Stimulated activated CD8-positive, alpha-beta memory T cell treated with anti-CD3 and anti-CD28 coated beads, Interleukin-4, amount 100 ng/mL, for 1 hour (primary cell): ENCODE measurements at places on chromosomes 16 and 17.

GRCh38 chr17:28511858-28512461 is 5.8 kb downstream of the FOXN1 start:
- no peak for DNase-seq

- DNase-seq, result no peak
These were observed 571 bp upstream of the NME1 start for GRCh38 chr17:51152766-51153209.

GRCh38 chr16:89944773-89945172 is 3.8 kb upstream of the DEF8 start:
- no peak for DNase-seq

GRCh38 chr16:25228372-25228771 is 11.6 kb downstream of the AQP8 start:
- no peak for DNase-seq

- no peak for DNase-seq
These were observed 330.0 kb upstream of the PMFBP1 start for GRCh38 chr16:72501739-72502593.

GRCh38 chr17:66526827-66527226 is 224.4 kb downstream of the PRKCA start:
- no peak for DNase-seq

GRCh38 chr16:83744441-83744981 is 63.3 kb upstream of the HSBP1 start:
- DNase-seq, result no peak

GRCh38 chr17:44002141-44002848 is 2.1 kb upstream of the NAGS start:
- no peak for DNase-seq

GRCh38 chr17:35312790-35313711 is 60.4 kb downstream of the SLFN11 start:
- DNase-seq, result peak; percentile 77

DNA sequence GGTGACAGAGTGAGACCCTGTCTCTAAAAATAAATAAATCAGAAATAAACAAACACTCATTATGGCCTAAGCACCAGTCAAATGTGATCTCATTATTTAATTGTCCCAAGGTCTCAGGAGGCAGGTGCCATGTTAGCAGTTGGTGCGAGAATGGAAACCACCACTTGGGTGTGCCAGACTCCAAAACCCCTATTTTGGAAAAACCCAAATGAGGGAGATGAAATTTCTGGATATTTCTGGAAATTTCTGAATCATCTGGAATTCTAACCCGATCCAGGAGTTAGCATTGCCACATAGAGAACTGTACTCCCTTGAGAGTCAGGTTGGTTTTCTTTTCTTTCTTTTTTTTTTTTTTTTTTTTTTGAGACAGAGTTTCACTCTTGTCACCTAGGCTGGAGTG is 264.0 kb downstream of the XYLT1 start:
- DNase-seq, result no peak

GRCh38 chr16:57998486-57998885 is 2.0 kb downstream of the ZNF319 start:
- DNase-seq, result no peak

GRCh38 chr17:4881761-4882555 is 17.4 kb upstream of the C17orf107 start:
- DNase-seq, result no peak

GRCh38 chr16:77570574-77570973 is 135.7 kb upstream of the ADAMTS18 start:
- no peak for DNase-seq

- DNase-seq, result no peak
These were observed 267.7 kb downstream of the FTO start for GRCh38 chr16:53971616-53972015.

DNA sequence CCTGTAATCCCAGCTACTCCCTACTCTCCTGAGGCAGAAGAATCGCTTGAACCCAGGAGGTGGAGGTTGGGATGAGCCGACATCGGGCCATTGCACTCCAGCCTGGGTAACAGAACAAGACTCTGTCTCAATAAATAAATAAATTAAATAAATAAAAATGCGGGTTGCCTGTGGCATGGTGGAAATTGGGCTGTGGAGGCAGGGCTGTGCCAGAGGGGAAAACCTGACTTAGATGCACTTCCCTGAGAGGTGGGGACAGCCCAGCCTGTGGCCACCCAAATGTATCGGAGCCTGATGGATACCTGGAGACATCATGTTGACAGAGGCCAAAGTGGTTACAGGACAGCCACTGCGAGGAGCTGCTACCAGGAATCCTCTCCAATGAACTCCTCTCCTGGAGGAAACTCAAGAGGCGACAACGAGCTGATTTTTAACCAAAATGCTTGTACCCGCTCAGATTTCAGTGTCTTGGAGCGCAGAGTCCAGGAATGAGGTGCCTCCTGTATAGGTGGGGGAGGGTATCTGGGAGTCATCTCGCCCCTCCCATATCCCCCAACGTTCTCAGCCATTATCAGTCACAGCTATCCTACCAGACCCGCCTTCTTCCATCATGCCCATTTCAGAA is 32.3 kb downstream of the DDX19A start:
- no peak for DNase-seq
